ENCODE measurements at places on chromosomes 4 and X.

- no peak for DNase-seq
Observed at GRCh38 chr4:73434311-73434710, 1.7 kb upstream of the AFP start.

DNA sequence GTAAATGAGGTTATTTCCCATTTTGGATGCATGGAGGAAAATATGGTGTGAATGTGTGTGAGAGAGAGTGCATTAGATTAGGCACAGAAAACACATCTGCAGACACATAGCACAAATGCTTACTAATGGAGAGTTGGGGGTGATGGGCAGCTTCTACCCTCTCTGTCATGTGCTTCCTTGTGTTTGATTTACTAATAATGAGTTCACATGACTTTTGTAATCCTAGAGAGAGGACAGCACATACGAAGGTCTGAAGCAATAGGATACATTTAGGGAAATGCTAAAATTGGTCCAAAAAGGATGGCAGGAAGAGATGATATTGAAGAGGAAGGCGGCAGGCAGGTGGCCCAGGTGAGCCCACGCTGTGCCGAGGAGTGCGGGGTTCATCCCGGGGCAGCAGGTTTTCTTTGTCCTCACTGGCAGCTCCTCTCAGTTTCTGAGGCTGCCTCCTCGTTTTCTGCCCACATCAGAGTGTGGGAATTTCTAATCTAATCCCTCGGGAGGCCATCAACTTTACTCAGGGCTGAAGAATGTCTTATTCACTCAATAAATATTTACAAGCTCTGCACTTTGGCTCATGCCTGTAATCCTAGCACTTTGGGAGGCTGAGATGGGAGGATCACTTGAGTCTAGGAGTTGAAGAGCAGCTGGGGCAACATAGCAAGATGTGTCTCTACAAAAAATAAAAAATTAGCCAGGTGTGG, 15.9 kb upstream of the MAP9 start:
- DNase-seq, result peak; percentile 28

DNA sequence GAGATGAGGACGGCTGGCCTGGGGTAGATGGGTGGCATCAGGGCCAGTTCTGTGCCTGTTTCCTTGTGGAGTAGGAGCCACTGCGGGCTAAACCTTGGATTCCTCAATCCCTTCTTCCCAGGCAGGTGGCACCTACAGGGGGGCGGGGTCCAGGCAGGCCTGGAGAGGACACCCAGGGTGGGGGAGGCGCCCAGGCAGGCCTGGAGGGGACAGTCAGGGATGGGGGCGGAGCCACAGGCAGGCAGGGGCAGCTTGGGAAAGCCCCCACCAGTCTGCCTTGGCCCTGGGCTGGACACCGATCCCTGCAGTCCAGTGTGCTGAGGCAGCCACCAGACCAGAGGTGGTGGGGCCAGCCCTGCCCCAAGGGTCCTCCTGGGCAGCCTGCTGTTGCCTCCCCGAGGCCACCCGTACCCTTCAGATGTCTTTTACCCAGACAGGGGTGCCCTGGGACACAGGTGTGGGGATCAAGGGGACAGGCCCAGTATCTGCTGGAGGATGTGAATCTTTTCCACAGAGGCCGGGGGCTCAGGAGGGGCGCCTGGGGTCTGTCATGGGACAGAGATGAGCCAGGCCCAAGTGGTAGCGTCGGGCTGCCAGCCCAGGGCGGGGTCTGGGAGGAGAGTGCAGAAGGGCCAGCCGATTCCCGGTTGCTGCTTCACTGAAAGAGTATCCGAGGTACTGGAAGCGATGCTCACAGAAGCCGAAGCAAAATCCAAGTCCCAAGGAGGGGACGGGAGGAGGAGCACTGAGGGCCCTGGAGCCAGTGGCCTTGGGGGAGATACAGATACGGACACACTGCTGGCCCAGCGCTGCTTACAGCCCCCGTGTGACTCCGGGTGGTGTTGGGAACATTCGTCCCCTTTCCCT, 34.5 kb downstream of the LRPAP1 start:
- no peak for DNase-seq

DNA sequence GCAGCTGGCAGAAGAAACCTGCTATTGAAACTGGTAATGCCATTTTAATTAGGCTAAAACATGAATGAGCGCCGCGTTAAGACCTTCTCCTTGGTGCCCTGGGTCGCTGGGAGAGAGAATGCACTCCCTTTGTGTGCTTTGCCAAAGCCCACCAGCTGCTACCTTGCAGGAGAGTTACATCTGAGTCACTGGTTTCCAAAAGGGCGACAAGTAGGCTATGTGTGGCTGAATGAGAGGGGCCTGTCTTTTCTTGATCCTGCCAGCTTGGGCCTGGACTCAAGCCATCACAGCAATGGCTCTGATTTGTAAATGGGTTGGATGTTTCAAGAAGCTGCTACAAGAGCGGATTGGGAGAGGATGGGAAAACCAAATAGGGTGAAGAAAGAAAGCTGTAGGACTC, 81.5 kb downstream of the NHS start:
- DNase-seq, result no peak

DNA sequence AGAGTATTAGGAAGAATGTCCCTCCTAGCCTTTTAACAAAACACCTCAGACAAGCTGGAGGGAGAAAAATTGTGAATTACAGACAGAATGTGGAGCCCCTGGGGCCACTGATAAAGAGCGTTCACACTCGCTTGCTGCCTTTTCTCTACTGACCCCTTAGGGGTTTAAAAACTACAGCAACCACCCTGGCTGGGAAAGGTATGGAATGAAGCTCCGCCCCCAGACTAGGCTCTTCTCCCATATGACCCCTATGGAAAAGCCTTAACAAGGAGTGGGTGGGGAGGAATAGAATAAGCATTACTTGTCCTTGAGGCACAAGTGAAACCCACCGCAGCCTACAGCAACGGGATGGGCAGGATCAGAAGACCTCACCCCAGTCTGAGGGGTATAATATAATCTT, 26.3 kb downstream of the ANKRD50 start:
- no peak for DNase-seq

GRCh38 chr4:24989327-24989726, 41.4 kb downstream of the LGI2 start:
- DNase-seq, result no peak

DNA sequence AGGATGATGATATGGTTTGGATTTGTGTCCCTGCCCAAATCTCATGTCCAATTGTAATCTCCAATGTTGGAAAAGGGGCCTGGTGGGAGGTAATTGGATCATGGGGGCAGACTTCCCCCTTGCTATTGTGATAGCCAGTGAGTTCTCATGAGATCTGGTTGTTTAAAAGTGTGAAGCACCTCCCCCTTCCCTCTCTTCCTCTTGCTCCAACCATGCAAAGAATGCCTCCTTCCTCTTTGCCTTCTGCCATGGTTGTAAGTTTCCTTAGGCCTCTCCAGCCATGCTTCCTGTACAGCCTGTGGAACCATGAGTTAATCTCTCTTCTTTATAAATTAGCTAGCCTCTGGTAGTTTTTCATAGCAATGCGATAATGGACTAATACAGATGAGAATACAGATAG, 19.7 kb upstream of the ALG13 start:
- DNase-seq, result no peak

DNA sequence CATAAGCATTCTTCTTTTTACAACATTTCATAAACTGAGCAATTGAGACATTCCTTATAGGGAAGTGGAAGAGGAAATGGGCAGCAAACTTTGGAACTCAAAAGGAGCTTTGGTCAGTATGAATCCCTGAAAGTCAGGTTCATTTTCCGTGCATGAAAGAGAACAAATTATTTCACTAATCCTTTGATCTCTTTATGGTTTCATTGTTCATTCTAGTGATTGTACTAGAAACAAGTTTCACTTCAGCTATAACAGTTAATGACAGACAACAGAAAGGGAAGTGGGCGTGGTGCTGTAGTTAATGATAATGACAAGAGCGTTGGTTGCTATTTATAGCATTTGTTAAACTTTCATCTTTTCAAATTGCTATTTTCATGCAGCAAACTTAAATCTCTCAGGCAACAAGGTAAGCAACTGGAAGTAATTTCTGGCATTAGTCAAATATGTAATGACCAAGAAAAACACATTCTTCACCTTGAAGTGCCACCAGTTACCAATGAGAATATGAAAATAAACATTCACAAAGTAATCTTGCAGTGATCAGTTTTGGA, 98.4 kb downstream of the AREG start:
- no peak for DNase-seq

DNA sequence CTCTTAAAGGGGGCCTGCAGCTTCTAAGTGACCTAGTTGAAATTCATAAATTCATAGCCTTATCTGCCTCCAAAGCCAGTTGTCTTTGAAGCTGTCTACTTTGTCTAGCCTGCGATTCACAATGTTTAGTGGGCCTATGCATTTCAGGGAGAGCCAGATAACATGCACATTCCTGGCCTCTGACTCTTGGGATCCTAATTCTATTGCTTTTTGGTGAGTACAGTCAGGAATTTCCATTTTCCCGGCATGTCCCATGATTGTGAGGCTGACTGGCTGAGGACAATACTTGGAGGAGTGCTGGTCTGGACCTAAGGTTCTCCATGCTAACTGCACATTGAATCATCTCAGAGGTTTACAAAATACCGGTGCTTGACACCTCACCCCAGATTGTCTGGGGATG, 155.0 kb downstream of the MSL3 start:
- DNase-seq, result no peak

Measured in AG04449 (cell line).